GDM1 (cell line): ENCODE measurements at places on chromosomes 16 and 17.

DNA sequence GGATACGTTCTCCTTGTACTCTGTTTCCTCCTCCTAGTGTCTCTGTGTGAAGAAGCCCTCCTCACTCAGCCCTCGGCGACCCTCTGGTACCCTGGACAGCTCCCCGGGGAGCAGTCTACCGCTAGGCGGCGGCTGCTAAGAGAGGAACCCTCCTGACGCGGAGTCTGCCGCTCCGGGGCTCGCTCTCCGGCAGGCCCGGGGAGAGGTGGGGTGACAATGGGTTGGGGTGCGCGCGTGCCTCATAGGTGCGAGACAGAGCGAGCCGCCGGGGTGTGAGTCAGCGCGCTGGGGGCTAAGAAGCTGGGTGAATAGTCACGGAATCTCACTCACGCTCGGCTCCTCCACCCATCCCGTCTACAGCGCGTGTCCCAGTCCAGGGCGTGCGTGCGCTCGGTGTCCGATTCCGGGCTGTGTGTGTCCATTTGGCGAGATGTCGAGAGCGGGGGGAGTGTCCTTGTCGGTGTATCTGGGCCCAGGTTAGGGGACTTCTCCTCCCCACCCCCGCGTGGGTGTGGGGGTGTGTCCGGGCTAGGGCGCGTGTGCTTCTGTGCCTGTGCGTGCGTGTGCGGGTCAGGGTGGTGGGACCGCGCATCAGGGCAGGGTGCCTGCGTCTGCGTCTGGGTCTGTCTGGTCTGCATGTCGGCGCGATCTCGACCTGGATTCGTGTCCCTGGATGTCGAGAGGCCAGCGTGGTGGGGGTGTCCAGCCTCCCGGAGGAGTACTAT, 577 bp upstream of the HS3ST2 start:
- DNase-seq, result peak; percentile 0

- no peak for DNase-seq
Observed at GRCh38 chr17:64579917-64580316, 73.1 kb downstream of the CEP95 start.

GRCh38 chr17:78864117-78864516, 23.5 kb upstream of the USP36 start:
- no peak for DNase-seq

DNA sequence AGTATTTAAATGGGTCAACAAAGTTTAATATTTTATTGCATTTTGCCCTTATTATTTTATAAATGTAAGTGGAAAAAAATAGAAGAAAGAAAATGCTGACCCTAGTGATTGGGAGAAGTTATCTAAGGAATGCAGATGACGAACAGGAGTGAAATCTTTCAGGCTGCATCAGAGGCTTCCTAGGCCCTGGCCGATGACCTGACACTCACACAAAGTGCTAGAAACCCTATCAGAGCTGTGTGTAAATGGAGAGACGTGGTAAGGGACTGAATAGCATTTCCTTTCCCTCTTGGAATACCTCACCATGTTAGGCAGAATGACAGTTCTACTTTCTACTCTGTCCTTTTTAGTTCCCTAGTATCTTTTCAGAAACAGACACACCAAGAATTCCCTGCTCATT, 44.9 kb upstream of the CNEP1R1 start:
- DNase-seq, result no peak

DNA sequence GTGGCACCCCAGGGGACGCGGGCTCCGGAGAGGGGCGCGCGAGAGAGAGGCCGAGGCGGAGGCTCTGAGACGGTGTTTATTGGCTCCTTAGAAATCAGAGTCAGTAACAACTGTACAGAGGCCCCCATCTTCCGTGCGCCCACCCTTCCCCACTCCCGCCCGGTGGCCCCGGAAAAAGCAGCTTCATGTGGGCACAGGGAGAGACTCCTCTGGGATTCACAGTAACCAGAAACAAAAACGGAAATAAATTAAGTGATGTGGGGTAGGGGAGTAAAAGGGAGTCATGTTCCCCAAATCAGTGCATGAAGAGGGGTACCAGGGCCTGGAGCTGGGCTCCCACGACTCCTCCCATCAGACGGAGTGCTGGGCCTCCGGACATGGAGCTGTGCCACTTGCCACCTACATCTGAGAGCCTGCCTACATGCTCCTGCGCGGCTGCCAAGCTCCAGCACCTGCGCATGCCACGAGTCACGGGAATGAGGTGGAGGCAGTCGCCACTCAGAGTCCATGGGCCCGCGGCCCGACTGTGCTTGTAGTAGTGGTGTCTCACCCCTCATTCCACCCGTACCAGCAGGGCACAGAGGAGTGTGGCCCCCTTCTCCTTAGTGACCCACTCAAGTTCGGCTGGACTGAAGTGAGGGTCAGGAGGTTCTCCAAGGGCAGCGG, 543 bp upstream of the GPS2 start:
- DNase-seq, result no peak

- DNase-seq, result no peak
Observed at GRCh38 chr16:85662976-85663830, 25.6 kb downstream of the GINS2 start.

GRCh38 chr16:79213214-79213613, 387.3 kb downstream of the MAF start:
- no peak for DNase-seq

DNA sequence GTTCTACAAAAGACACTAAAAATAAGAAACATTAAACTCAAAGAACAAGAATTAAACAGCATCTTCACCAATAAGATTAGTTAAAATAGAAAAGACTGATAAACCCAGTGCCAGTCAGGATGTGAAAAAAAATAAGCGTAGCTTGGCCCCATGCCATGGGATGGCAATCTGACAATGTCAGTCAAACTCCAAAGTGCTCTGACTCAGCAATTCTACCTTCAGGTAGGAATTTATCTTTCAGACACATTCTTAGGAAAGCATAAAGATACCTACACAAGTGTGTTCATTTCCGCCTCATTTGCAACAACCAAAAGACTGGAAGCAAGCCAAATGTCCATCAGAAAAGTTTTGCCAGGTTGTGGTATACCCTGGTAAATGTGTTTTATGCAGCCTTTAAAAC, 9.1 kb upstream of the MPO start:
- no peak for DNase-seq

DNA sequence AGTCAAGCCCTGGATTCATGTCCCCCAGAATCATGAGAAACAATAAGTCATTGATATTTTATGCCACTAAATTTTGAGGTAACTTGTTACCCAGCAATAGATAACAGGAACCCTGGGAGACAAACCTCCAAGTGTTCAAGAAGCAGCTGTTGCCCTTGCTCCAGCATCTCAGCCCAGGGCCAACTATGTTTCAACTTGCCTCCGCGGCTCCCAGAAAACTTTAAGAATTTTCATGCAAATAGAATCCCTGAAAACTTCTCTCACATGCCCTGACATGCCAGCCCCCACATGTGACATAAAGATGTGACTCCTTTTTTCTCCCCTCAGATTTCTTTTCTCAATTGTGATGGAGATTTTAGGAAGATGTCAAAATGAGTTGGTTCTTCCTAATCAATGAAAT, 22.8 kb downstream of the LYRM9 start:
- DNase-seq, result no peak

- no peak for DNase-seq
Observed at GRCh38 chr17:80546267-80546666, 1.6 kb downstream of the RPTOR start.

DNA sequence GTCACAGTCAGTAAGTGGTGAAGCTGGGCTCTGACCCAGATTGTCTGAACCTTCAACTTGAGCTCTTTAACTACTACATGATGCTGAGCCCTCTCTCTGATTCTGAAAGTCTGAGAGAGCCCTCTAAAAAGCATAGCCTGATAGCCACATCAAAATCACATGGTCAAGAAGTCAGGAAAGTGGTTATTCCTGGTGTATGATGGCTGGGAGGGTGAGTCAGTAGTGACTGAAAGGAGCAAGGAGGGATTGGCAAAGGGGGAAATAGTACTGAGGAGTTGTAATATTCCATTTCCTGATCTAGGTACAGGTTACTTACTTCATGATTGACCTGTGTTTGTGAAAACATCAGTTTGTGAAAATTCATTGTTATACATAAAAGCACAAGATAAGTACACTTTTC, 89.1 kb downstream of the SSH2 start:
- no peak for DNase-seq

DNA sequence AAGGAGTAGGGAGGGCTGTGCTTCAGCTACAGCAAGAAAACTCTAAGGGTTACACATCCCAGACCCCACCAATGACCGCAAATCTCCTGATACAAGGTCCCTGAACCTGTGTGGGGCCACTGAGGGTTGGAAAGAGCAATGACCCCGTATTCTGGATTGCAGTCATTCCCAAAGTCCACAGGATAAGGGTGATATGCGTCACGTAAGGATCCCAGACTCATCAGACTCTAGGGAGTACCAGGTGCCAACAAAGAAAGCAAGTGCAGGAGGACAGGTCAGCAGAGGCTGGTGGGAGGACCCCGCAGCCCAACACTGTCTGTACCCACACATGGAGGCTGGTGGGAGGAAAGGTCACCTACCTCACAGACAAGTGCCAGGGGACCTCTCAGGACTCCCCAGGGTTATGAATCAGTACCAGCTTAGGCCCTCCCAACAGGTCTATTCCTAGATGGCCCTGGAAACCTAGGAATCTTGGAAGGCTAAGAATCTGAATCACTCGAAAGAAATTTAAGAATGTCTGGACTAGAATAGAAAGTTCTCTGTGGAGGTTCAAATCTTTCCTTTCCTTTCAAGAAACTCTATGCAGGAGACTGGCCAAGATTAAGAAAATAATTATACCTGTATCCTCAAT, 16.2 kb downstream of the PITPNA start:
- no peak for DNase-seq

GRCh38 chr16:73050201-73051099, 2.5 kb upstream of the ZFHX3 start:
- no peak for DNase-seq

- DNase-seq, result no peak
Observed at GRCh38 chr16:2043667-2044451, 3.8 kb downstream of the NTHL1 start.

DNA sequence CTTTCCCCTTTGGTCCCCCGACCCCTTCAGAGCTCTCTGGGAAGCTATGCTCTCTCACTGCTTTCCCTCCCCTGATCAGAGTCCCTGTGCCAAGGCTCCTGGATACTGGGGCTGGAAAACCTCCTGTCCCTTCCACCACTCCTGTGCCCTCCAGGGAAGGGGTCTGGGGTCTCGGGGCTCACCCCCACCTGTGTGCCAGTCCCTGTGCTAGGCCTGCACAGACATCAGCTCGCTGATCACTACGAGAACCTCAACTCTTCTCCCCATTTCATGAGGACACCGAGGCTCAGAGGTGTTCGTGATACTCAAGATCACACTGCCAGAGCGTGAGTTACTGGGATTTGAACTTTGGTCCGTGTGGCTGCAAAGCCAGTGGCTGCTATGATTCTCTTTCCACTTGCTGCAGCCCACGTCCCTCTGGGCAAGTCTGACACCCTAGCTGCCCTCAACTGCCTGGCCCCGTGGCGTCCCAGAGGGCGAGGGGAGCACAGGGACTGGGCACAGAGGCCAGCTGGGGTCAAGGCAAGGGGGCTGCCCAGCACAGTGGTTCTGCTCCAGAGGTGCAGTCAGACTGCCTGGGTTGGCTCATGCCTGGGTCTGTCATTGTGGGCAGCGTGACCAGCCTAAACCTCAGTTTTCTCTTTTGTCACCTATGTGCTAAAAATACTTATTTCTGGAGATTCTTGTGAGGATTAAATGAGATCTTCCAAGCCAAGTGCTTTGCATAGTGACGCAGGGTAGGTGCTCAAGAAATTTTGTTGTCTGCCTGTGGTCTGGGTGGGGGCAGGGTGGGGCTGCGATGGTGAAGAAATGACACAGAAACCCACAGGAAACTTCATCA, 43.8 kb upstream of the TOB1 start:
- no peak for DNase-seq

DNA sequence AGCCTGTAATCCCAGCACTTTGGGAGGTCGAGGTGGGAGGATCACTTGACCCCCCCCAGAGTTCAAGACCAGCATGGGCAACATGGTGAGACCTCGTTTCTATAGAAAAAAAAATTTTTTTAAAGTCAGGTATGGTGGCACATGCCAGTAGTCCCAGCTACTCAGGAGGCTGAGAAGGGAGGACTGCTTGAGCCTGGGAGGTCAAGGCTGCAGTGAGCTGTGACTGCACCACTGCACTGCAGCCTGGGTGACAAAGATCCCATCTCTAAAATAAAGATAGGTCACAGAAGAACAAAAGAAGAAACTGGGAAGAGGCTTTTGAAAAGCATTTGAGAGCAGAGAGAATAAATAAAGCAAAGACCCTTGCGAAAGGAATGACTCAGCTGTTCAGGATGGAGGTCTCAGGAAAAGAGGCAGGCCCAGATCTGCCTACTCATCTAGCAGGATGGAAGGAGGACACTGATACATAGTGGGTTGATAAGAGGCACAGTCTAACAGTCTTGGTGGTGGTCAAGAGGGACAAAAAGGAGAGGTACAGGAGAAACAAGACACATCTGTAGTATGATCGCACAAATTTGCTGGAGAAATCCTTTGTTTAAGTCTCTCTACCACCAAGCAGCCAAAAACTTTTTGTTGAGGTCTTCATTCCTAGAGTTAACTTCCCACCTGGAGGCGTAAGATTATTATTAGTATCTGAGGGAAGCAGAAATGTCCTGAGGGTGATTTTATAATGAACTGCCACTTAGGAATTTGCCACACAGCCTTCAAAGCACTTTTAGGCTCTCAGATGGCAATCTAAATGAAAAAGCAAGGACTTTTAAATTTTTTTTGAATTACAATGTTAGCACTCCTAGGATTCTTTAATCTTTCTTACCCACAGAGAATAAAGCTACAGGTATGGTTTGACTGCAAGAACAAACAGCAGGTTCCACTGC, 17.6 kb downstream of the ZSWIM7 start:
- no peak for DNase-seq

DNA sequence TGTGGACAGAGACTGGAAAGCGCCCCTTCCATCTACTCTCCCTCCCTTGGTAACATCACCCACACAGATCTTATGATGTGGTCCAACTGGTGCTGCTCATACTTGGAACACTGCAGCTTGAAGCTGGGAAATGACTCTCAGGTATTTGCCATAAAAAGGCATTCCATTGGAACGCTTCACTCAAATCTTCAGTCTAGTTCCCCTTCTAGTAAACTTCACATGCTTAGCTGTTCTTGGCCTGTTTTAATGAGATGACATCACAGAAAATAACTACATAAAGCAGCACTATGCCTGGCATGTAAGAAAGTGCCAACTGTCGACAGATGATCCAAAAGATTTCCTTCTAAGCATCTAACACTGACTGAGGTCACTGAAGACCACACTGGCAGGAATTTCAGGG, 9.3 kb downstream of the ZNF263 start:
- no peak for DNase-seq
